ENCODE measurements at places on chromosomes 2 and 18.

DNA sequence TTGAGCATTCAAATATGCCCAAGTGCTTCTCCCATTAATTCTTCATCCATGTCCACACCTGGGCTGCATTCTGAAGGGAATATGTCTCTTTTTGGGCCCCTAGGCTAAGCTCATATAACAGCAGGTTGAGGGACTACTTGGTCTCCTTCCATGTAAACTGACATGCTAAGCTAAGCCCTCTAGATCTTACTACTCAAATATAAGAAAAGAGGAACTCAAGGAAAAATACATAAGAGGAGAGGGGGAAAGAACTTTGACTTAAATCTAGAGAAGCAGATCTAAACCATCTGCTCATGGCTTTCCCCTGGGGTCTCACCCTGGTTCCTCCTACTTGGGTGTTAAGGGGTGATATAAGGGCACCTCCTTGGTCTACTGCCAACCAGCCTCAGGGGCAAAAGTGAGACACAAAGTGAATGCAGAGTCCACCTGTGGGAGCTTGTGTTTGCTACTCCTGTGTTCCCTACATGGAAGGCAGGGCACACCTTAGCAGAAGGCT lies 19.8 kb upstream of the NFU1 start:
- no peak for DNase-seq

DNA sequence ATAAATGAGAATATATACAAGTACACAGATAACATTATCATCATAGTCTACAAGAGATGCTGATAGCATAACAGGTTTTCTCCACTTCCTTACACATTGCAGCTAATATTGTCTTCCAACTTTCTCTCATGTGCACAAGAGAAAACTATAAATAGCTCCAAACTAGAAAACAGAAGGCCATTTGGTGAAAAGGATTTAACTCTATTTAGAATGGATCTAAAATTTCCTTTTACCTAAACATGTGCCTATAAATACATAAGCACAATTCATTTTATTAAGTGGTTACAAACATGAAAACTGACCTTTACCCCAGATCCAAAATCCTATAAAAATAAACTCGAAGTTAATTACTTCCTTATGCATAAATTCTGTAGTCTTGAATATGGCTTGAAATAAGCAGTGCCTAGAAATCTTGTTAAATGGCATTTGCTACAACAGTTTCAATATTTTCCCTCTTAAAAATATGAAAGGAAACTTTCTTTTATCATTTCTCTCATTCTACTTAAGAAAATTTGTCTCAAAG lies 41.6 kb downstream of the SLC25A12 start:
- no peak for DNase-seq

- no peak for DNase-seq
Measured at GRCh38 chr18:46239549-46239948, 135.4 kb downstream of the HAUS1 start.

- no peak for DNase-seq
Measured at GRCh38 chr2:7609556-7609955, 692.3 kb downstream of the RNF144A start.

- no peak for DNase-seq
Measured at GRCh38 chr2:57080035-57080434, 896.2 kb downstream of the CCDC85A start.

- peak; percentile 47 for DNase-seq
Measured at GRCh38 chr2:235055891-235056516, 104.2 kb downstream of the SH3BP4 start.

DNA sequence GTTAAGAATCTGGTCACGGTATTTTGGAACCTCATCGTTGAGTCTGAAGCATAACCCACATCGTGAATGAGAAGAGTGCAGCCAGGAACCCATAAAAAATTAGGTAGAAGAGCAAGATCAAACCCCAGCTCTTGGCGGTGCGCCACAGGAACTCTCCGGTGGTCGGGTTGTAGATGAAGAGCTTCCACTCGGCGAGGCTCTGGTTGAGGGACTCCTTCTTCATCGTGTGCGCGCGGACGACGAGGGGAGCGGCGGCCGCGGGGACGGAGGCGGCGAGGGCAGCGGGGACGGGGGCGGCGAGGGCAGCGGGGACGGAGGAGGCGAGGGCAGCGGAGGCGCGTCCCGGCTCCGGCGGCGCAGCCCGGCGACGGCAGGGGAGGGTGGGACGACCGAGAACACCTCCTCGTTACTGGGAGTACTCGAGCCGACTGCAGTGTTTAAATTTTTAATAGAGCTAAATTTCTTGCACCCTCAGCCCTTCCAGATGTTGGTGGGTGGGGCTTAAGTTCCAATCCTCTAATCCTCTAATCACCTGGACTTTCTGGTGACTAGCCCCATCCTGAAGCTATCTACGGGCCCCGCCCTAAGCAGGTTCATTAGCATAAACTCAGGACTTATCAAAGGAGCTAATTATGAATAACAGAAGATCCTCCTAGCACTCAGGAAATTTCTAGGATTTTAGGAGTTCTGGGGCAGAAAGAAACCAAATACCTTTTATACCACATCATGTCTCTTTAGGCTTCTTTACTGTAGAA lies 20.4 kb upstream of the PAPOLG start:
- DNase-seq: no peak

DNA sequence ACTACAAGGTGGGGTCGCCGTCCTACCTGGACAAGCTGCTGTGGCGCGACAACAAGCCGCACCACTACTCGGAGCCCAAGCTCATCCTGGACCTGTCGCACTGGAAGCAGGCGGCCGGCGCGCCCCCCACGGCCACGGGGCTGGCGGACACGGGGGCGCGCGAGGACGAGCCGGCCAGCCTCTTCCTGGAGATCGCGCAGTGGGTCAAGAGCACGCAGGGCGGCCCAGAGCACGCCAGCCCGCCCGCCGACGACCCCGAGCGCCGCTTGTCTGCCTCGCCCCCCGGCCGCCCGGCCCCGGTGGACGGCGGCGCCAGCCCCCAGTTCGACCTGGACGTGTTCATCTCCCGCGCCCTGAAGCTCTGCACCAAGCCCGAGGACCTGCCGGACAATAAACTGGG lies 90.4 kb downstream of the MRO start:
- DNase-seq: no peak

GRCh38 chr18:76823587-76824011 lies 1.2 kb downstream of the ZNF236 start:
- no peak for DNase-seq

DNA sequence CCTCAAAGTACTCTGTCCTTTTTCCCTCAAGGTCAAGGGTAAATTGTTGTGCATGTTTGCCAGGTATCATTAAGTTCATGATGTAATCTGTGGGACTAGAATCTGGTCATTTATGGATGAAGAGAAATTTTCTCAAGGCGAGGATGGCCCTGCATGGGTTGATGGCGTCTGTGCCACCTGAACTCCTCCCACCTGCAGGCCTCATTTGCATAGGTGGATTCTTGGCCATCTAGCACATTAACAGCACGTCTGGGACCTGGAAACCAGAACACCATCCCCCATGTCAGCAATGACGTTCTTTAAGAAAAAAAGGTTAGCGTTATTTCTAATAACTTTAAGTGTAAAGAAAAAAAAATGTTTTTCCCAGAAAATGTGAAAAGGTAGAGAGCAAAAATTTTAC lies 145.8 kb downstream of the ESCO1 start:
- no peak for DNase-seq

DNA sequence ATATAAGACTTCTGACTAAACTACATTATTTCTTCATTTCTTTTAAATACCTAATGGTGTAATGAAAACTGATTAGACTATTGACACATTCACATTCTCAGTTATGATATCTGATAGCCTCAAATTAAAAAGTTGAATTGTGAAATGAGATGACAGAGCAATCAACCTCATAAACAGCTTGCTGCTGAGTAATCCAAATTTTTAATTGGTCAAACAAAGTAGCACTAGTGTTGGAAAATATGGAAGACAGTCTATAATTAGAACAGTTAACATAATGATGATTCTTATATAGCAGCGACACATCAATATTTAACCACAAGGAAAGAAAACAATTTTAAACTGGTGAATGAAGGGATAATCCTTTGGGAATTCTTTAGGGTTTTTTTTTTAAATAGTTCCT lies 91.9 kb upstream of the LRP1B start:
- peak; percentile 58 for DNase-seq

DNA sequence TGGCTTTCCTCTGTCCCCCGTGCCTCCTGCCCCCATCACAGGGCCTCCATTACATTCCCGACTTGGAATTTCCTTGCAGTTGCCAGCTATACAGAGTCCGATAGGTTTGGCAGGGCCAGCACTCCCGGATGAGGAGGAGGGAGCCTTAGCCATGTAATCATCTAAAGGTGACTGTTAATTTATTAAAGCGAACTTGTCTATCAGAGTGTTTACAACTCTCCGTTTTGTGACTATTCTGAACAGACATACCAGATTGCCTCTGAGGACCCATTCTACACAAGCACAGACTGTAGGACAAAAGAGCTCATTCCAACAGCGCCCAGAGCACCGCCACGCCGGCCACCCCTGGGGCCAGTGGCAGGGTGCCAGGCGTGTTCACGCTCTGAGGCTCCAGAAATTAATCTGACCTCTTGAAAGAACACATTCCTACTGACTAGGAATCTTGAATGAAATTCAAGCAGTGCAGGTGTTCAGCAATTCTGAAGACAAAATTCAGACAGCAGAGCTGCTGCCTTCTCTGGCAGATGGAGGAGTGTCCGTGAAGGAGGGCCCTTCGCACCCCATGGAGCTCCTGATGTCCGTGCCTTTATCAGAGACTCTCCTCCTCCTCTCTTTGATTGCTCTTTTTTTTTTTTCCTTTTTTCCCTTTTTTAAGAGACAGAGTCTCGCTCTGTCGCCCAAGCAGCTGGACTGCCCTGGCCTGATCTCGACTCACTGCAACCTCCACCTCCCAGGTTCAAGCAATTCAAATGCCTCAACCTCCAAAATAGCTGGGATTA lies 58.1 kb upstream of the RALBP1 start:
- DNase-seq: peak; percentile 25

DNA sequence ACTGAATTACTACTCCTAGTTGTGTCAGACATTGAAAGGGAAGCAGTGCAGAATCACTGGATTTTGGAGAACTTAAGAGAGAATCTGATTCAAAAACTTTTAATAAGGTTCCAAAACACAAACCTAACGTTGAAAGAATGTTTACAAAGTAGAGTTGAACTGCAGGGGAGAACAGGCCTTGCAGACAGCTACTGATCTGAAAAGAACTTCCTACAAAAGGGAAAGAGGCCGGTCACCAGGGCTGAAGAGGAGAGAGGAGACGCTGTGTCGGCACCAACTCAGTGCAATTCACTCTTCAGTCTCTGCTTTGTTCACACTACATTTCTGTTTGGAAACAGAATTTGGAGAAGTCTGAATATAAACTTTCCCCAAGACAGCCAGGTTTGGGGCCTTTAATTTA lies 124.0 kb downstream of the GAREM1 start:
- no peak for DNase-seq

DNA sequence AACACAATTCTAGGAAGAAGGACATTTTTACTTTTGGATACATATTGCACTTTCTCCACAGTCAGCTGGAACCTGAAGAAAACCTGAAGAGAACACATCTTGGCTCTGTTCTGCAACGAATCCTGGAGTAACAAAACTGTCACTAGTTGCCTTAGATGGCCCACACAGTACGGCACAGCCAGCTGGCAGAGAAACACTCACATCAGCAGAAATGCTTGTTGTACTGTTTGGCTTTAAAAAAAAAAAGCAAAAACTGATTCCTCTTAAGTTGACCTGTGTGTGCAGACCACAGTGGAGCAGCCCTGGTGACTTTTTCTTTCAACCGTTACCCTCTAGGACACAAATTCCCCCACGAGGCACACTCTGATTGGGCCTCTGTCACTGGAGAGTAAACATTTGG lies 152.3 kb upstream of the TWIST2 start:
- DNase-seq: no peak

DNA sequence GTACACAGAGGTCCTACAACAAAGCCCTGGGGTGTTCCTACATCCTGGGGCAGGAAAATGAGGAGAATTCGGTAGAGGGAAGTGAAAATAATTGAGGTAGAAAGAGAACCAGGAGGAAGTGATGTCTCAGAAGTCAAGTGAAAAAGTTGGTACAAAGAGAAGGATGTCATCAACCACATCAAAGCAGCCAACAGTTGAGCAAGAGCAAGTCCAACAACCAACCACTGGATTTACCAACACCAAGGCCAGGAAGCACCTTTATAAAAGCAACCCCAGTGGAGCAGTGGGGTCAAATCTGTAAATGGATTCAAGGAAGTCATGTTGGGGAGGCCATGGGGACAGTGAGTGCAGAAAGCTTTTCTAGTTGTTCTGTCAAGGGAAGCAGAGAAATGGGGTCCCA lies 360.4 kb downstream of the ZNF516 start:
- DNase-seq: no peak

DNA sequence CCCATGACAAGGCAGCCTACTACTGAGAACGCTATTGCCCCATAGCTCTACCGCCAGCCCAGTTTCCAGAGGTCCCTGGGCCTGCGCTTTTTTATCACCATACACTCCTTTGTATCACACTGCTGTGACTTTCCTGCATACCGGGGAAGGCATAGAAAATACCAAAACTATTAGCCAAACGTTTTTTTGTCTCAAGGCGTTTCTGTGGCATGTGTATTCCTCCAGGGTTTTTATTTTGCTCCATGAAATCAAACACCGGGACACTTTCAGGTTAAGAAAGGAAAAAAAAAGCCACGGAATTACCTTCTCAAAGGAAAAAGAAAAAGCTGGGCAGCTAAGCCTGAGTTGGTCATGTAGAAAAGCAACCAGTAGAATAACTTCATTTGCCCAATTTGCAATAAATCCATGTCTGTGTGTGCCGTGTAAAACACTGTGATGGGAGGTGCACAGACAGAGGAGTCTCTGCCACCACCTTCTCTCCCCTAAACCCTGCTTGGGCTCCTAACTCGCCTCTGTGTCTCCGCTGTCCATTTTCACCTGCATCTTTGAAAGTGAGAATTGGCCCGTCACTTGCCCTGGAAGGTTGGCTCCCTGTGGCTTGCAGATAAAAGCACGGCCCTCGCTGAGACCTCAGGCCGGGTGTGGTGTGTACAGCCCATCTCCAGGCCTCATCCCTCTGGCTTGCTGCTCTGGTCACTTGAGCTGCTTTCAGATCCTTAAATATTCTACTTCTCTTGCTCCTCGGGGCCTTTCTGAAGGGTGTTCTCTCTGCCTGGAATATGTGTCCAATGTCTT lies 1.7 kb downstream of the AMER3 start:
- no peak for DNase-seq

DNA sequence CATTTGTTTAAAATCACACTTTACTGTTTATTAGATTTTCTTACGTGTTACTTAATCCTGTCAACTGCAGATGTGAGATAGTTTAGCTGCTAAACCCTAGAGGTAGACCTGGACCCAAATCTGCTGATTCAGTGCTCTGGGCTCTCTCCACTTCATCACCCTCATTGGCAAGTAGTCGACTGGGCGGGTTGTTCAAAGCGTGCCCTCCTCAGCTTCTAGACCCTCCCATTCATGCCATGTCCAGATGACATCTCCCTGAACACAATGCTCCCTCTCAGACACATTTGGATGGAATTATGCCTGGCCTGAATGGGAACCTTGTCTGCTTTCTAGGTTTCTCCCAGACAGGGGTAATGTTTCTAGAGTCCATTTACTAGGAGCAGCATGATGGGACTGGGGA lies 43.7 kb downstream of the RPIA start:
- DNase-seq: no peak

DNA sequence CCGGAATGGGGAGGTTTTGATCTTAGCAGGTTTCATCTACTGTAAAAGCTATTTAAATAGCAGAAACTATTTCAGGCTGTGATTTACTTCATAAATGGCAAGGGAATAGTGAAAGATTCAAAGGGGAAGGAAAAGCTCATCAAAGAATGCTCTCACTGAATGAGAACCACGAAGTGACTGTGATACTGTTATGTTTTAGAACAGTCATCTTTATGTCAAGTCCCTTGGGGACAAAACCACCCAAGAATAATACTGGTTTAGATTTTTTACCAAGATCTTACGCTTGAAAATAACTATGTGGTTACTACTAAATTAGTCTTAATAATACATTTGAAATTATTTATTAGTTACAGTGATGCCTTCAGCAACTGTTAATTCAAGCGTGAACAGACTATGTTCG lies 28.1 kb downstream of the FARSB start:
- no peak for DNase-seq
